IPS DF 19.7 (cell line): ENCODE measurements at places on chromosomes 3 and 15.

DNA sequence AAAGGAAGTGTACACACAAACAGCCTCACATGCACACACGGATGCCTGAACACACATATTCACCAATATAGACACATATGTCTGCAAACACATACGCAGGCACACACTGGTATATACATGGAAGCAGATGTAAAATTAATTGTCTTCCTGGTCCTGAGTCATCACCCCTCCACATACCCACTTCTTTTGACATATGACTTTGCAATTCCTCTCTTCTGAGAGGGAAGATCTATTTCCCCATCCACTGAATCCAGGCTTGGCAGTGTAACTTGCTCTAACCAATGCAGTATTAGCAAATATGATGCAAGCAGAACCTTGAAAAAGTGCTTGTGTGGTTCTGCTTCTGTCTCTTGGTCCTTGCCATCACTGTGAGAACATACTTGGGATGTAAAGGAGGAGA, 76.8 kb upstream of the HRH1 start:
- DNase-seq = no peak

DNA sequence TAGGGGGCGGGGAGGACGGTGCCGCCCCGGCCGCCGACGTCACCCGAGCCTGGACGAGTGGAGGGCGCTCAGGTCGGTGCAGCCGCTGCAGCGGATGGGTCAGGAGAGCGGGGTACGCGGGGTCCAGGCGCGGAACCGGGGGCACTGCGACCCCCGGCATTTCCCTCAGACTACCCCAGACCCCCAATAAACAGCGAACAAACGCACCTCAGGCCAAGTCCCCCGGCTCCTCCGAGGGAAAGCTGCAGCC, 78.9 kb downstream of the IQSEC1 start:
- no peak for DNase-seq

DNA sequence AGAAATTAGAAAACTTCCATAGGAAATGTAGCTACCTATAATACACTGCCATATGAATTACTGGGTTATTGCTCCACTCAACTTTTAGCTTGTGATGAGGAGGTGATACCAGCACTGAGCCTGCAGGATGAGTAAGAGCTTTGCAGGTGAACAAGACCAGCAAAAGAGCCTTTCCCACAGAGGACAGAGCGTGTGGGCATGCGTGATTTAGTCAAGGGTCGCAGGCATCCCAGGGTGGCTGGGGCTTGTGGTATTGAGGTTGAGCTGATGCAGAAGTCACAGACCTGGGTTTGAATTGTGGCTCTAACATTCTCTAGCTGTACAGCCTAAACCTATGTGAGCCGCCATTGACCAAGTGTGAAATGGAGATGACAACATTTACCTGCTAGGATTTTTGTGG, 5.6 kb downstream of the NRROS start:
- no peak for DNase-seq

GRCh38 chr15:78265137-78265460, 737 bp downstream of the DNAJA4 start:
- no peak for DNase-seq

- DNase-seq = no peak
Measured at GRCh38 chr3:27568393-27568792, 84.2 kb upstream of the SLC4A7 start.
